T follicular helper cell (primary cell): ENCODE measurements at places on chromosomes 6 and 20.

DNA sequence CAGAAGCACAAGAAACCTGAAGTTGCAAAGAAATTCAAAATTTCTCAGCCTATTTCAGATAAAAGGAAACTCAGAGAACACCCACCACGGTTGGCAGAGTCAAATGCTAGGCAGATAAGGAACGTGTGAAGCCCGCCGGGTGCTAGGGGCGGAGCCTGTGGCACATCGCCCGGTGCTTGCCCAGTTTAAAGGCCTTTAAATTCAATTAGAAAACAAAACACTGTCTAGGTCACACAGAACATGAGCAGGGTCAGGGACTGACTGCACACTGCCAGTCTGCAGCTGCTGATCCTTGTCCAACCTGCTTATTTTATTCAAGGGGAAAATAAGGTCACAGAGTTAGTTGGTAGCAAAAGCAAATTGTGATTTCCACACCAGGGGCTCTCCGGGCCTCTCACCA lies 75.8 kb downstream of the PSMG4 start:
- no peak for DNase-seq

DNA sequence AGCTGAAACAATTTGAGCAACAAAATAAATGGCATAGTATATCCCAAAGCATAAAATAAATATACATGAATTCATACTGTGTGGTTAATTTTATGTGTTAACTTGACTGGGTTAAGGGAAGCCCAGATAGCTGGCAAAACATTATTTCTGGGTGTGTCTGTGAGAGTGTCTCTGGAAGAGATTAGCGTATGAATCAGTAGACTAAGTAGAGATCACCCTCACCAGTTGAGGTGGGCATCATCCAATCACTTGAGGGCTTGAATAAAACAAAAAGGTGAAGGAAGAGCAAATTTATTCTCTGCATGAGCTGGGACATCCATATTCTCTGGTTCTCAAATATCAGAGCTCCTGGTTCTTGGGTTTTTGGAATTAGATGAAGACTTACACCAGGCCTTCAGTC lies 17.9 kb downstream of the SLC22A16 start:
- no peak for DNase-seq

DNA sequence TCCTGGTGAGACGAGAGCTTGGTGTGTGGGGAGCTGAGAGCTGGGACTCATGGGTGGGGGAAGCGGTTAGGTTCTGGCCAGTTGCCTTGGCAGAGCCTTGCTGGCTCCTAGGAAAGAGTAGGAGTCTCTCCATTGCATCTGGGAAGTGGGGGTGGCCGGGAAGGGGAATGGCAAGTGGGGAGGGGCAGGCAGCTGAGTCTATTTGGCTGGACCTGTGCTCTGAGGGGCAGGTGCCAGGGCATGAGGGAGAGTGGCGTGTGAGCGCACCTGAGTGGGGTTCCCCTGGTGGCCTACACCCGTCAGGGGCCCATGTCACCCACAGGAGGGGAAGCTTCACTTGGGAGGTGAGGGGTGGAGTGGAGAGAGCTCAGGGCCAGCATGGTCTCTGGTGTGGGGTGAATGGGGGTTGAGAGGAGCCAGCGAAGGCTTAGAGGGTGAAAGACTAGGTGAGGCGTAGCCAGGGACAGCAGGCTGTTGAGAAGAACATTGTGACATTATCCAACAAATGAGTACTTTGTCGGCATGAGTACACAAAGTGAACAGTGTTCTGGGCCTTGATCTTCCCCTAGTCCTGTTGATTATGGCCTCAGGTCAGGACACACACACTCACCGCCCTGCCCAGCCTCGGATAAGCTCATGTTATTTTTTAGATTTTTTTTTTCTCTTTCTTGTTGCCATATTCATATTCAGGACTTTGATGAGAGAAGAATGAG lies 59.8 kb downstream of the FAM120B start:
- DNase-seq, result no peak

GRCh38 chr6:140011537-140011936 lies 637.1 kb upstream of the CITED2 start:
- no peak for DNase-seq

DNA sequence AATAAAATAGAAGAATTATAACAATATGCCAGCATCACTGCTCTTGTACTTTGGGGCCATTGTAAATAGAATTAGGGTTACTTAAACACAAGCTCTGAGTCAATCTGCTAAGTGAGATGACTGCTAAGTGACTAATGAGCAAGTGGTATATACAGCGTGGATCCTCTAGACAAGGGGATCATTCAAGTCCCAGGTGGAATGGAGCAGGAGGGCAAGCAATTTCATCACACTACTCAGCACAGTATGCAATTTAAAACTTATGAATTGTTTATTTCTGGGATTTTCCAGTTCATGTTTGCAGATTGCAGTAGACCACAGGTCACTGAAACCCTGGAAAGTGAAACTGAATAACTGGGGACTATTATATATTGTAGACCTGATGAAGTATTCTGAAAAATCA lies 235.3 kb downstream of the BTBD3 start:
- no peak for DNase-seq

DNA sequence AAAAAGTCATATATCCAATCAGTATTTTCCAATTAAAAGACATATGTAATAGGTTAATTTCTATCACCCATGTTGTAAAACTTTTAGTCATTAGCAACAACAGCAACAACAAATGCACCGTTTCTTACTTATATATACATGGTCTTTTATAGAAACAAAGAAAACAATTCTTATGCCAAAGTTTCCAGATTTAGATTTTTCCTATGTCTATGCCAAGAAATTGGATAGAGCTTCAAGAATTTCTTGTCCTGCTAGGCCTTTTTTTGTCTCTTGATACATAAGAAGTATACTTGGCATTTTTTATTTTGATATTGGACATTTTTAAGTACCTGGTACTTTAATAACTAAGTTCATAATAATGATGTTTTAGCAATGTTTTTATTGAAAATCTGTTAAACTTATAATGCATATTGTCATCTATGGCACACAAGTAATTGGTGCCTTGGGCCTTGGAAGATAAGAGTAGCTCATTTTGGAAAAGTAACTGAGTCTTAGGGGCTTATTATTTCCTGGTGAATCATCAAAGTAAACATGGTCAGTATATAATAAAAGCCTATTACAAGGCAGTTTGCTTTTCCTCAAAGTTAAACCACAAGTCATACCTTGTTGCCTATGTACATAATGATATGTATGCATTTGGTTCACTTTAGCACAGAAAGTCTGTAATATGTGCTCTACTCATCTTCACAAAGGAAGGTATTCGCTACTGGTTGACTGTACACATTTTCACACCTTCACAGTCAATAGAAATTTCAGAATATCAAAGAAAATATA lies 10.1 kb upstream of the FRK start:
- no peak for DNase-seq

- DNase-seq, result no peak
Observed at GRCh38 chr6:75268988-75269354, 15.6 kb downstream of the TMEM30A start.

DNA sequence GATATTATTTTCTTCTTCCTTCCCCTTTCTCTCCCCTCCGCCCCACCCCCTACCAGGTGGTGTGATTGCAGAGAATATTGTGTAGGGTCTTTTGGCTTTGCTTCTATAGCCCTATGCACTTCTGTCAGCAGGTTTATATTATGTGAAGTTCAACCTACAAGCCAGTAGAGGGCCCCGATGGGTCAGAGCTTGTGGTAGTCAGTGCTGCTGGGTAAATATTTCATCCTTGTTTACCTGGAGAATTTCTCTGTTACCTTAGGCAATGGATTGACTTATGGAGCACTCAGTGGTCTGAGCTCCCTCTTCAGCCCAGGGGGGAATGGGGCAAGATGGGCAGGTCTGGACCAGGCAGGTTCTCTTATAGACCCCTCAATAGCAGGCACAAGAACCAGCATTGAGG lies 720.9 kb downstream of the GRIK2 start:
- DNase-seq, result no peak

DNA sequence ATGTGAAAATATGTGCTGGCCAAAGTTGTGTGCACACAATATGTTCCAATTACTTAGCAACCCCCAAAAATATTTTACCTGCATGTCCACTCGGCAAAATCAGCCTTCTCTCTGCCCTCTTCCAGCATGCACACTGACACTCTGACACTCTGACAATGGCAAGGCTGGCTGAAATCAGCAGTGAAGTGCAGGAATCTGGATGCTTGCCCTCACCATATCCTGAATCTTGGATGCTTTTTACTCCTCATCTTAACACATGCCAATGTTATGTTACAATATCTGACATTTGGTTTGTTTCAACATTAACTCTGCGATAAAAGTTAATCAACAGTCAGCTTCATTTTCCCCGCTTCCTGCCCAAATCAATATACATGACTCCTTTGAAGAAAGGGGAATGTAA lies 203.2 kb downstream of the COL9A1 start:
- no peak for DNase-seq
